NCI-H69 (cell line): ENCODE measurements at places on chromosomes 1 and 21.

GRCh38 chr1:12284486-12284885 is 54.7 kb downstream of the VPS13D start:
- no peak for DNase-seq

DNA sequence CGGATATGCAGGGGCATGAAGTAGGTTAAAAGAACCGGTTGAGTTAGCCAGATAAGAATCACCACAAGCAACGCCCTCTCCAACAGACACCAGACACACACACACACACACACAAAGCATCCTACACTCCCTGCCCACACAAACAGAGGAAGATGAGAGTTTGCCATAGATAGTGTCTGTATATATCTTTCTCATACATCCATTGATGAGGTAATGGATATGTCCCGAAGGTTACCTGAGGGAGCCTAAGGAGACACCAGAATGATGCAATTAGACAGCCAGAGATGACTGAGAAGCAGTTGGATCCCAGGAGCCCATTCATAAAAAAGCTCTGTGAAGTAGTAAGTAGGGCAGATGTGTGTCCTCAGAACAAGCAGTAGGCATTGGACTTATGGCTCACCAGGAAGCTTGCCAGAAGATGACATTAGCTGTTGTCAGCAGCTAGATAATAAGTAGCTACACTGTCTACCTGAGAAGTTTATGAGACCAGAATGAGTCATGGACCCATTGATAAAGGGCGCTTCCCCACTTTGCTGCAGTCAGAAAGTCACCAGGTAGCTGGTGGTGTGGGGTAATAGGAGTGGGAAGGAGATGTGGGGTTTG is 247.0 kb downstream of the KCNT2 start:
- DNase-seq = peak; percentile 79

DNA sequence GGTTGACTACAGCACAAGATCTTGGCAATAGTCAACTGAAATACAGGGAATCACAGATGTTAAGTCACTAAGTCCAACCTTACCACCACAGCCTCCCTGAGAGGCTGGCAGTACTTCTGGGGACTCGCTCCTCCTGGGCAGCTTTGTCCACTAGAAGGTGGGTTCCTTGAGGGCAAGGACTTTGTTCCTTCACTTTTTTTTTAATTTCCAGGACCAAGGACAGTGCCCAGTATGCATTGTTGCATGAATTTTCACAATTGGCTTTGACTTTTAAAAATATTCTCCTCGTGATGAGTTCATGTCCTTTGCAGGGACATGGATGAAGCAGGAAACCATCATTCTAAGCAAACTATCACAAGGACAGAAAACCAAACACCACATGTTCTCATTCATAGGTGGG is 96.7 kb upstream of the IGSF21 start:
- DNase-seq = no peak

GRCh38 chr21:26170471-26171257 is at the start of gene APP:
TSS of gene APP (minus strand) at chr21:26170770. CDS start at chr21:26170620, 150 bp downstream.
- DNase-seq = peak; percentile 93
